K562 (cell line): ENCODE measurements at places on chromosomes 13 and 19. TPM values are rescaled to one million over a fixed set of nuclear protein-coding genes. Genes with fewer than 3 reads are reported as not detected.

GRCh38 chr19:2274931-2275535 lies 6.9 kb downstream of the PEAK3 start:
- H3K4me3 ChIP-seq: no peak overlapping the region
- no peak overlapping the region for H3K27ac ChIP-seq
- peak; percentile 59 for DNase-seq
- no peaks in the 10 kb centered on the region for H3K27me3 ChIP-seq
- peaks cover 10% of the 10 kb centered on the region for H3K4me1 ChIP-seq
- peaks cover 34% of the 10 kb centered on the region for H3K36me3 ChIP-seq

DNA sequence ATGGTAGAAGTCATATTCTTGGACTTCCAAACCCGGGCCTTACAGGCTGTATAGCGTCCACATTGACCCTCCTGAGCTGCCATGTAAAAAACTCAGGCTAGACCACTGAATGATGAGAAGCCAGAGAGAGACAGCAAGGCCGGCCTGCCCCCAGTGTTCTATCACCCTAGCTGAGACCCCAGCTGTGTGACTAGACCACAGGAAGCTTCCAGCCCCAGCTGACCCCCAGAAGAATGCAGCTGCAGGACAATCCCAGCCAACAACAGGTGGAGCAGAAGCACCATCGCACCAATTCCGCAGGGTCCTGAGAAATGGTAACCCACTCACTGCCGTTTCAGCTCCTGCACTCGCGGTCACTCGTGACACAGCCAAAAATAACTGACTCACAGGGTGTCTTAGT lies 2.9 kb upstream of the ATP11A start:
- no peak for DNase-seq
- H3K4me3 ChIP-seq: no peak overlapping the region
- H3K27ac ChIP-seq: no peak overlapping the region
- no peaks in the 10 kb centered on the region for H3K36me3 ChIP-seq
- peaks cover 9% of the 10 kb centered on the region; the same call in 2 of the 3 replicates for H3K4me1 ChIP-seq
- no peaks in the 10 kb centered on the region for H3K27me3 ChIP-seq

DNA sequence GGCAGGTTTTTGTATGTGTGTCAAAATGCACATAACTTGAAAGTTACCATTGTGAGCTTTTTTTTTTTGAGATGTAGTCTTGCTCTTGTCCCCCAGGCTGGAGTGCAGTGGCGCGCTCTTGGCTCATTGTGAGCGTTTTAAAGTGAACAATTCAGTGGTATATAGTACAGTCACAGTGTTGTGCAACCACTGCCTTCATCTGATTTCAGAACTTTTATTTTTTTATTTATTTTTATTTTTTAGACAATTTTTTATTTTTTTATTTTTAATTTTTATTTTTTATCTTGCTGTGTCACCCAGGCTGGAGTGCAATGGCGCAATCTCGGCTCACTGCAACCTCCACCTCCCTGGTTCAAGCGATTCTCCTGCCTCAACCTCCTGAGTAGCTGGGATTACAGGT lies 15.0 kb downstream of the SLC25A42 start:
- H3K27me3 ChIP-seq: no peaks in the 10 kb centered on the region
- no peak overlapping the region for H3K4me3 ChIP-seq
- DNase-seq: no peak

- H3K27me3 ChIP-seq: no peaks in the 10 kb centered on the region
- peaks cover 8% of the 10 kb centered on the region; the same call in 2 of the 3 replicates for H3K36me3 ChIP-seq
- no peak overlapping the region for H3K4me3 ChIP-seq
- H3K27ac ChIP-seq: no peak overlapping the region; the same call in 2 of the 3 replicates
Observed at GRCh38 chr19:18506101-18506930, 15.6 kb downstream of the ELL start.

GRCh38 chr19:33312065-33312464 lies 9.7 kb upstream of the CEBPA start:
- peaks cover 8% of the 10 kb centered on the region for H3K27me3 ChIP-seq
- H3K27ac ChIP-seq: no peak overlapping the region
- no peak for DNase-seq
- H3K36me3 ChIP-seq: no peaks in the 10 kb centered on the region

DNA sequence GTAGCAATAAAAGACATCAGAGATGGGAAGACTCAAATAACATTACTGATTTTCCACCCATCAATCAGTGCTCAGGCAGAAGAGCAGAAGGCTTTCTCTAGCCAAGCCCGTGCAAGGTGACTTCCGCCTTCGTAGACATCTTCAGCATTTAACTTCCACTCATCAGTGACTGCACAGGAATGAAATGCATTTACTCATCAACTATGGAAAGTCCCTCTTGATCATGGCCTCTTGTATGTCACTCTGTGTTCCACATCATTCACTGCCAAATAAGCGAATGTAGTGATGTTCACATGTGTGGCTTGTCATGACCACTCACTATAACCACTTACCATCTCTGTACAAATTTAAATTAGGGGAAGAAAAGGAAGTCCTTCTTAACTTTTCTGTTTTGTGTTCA lies 49.4 kb downstream of the SACS start:
- H3K27ac ChIP-seq: no peak overlapping the region
- peaks cover 11% of the 10 kb centered on the region; the same call in 2 of the 3 replicates for H3K27me3 ChIP-seq

- no peaks in the 10 kb centered on the region for H3K27me3 ChIP-seq
- peaks cover 67% of the 10 kb centered on the region for H3K36me3 ChIP-seq
- peaks cover 7% of the 10 kb centered on the region; the same call in 2 of the 3 replicates for H3K4me1 ChIP-seq
- H3K27ac ChIP-seq: no peak overlapping the region
- H3K4me3 ChIP-seq: no peak overlapping the region
Observed at GRCh38 chr19:49595819-49596404, 4.9 kb downstream of the PRR12 start.

- H3K4me1 ChIP-seq: no peaks in the 10 kb centered on the region
- H3K27ac ChIP-seq: no peak overlapping the region
- peaks cover 23% of the 10 kb centered on the region for H3K27me3 ChIP-seq
- H3K4me3 ChIP-seq: no peak overlapping the region
- DNase-seq: no peak
Observed at GRCh38 chr19:18603958-18604819, 2.4 kb downstream of the CRLF1 start.

DNA sequence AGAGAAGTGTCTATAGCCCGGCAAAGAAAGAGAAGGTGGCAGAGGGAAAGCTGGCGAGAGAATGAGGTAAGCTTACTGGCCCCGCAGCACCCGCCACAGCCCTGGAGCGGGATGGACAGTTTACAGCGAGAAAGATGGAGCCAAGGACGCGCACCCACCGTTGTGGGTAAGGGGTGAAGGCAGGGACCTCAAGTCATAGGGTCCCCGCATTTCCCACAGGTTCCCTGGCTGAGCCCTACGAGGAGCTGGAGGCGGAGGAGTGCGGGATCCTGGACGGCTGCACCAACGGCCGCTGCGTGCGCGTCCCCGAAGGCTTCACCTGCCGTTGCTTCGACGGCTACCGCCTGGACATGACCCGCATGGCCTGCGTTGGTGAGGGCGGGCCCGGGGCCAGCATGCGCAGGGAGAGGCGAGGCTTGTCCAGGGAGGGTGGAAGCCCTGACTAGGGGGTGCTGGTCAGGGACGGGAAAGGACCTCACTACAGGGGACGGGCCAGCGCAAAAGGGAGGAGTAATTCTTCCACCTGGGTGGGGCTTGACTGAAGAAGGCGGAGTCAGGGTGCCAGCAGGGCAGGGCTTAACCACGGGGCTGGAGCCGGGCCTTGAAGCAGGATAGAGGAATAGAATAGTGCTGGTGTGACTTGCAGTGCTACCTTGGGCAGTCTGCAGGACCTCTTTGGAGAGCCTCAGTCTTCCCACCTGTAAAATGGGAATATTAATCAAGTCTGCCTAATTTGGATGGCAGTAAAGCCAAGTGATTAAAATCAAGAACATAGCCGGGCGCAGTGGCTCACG lies 26.5 kb downstream of the LTBP4 start:
- no peak overlapping the region for H3K27ac ChIP-seq
- DNase-seq: peak; percentile 43
- no peaks in the 10 kb centered on the region for H3K27me3 ChIP-seq
- H3K4me3 ChIP-seq: no peak overlapping the region
- peaks cover 30% of the 10 kb centered on the region for H3K4me1 ChIP-seq

DNA sequence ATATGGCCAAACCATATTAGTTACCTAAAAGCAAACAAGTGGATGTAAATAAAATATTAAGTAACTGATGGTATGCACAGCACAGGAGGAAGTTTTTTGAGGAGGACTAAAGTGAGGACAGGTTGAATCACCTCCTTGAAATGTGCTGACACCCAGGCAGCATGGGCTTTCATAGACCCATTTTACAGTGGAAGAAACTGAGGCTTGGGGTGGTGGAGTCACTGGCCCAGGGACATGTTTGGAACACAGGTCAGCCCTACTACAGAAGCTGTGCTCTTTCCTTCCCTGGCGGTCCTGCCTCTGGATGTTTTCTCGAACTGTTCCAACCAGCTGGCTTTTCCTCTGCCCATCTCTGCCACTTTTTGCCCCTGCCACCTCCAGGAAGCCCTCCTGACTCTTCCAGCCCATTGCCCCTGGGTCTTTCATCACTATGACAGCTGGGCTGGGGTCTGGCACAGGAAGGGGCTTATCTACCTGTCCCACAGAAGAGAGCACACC lies 11.2 kb upstream of the PTPRS start:
- no peak for DNase-seq
- no peaks in the 10 kb centered on the region for H3K36me3 ChIP-seq
- no peaks in the 10 kb centered on the region for H3K4me1 ChIP-seq
- H3K4me3 ChIP-seq: no peak overlapping the region
- peaks cover 10% of the 10 kb centered on the region; the same call in 1 of the 2 replicates for H3K27me3 ChIP-seq
- no peak overlapping the region for H3K27ac ChIP-seq

- peaks cover 75% of the 10 kb centered on the region for H3K4me1 ChIP-seq
- H3K36me3 ChIP-seq: peaks cover 26% of the 10 kb centered on the region; the same call in 1 of the 3 replicates
- peak overlapping the region; percentile 89 for H3K4me3 ChIP-seq
- no peaks in the 10 kb centered on the region for H3K27me3 ChIP-seq
- no peak for DNase-seq
Observed at GRCh38 chr19:3604987-3605343, 1.7 kb downstream of the TBXA2R start.

DNA sequence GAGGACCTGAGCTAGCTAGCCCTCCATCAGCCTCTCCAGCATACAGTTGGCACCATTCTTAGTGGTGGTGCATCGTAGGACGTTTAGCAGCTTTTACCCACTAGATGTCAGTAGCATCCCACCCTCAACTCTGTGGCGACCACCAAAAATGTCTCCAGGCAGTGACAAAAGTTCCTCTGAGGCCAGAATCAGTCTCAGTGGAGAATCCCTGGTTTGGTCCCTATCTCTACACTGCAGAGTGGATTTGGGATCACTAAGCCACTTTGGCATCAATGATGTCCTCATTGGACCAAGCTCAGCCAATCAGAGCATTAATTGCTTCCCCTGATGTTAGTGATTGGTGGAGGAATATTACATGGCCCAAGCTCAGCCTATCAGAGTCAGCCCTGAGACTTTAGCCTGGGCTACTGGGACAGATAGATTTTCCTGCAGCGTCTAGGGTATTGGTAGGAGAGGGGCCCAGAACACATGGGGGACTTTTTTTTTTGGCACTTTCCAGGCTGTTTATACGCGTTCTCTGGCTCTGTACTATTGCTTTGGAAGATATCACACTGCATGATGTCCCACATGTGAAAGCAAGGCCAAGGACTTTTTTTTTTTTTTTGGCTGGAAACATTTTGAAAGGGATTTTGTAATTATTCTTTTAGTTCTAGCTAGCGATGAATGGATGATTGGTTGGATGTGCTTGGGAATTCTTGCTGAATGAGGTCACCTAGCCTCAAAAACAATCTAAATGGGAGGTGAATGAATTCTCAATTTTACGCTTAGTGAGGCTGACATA lies 7.0 kb downstream of the TMEM221 start:
- H3K4me3 ChIP-seq: no peak overlapping the region
- H3K4me1 ChIP-seq: no peaks in the 10 kb centered on the region
- no peak overlapping the region for H3K27ac ChIP-seq
- peak; percentile 38 for DNase-seq
- peaks cover 12% of the 10 kb centered on the region for H3K27me3 ChIP-seq

DNA sequence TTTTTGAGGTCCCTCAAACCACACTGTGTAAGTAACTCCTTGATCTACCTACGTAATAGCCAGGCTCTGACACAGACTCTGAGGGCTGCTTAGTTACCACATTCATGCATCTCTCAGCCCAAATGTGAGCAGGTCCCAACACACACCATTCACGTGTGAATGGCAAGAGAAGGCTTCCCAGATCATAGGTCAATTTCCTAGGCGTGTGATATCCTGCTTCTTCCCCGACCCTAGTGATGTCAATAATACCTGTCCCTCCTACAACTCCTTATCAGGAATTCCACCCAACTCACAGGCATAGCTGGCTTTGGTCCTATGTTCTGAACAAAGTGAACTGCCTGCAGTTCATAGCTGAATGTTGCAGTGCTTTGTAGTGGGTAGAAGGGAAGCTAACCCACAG lies 334.5 kb downstream of the RFC3 start:
- no peaks in the 10 kb centered on the region for H3K36me3 ChIP-seq
- H3K4me1 ChIP-seq: no peaks in the 10 kb centered on the region
- H3K4me3 ChIP-seq: no peak overlapping the region
- no peak overlapping the region for H3K27ac ChIP-seq
- DNase-seq: no peak

GRCh38 chr13:51286135-51287002 lies 53.1 kb upstream of the SERPINE3 start:
- H3K27ac ChIP-seq: no peak overlapping the region
- DNase-seq: peak; percentile 56
- H3K4me1 ChIP-seq: no peaks in the 10 kb centered on the region
- peaks cover 16% of the 10 kb centered on the region; the same call in 1 of the 2 replicates for H3K27me3 ChIP-seq
- H3K36me3 ChIP-seq: no peaks in the 10 kb centered on the region

ZNF492 gene
- total RNA-seq: 0.07 and 0.13 TPM in 2 replicates

FAM216B gene
- total RNA-seq: not detected in 2 replicates

RDH8 gene
- total RNA-seq: not detected in 2 replicates

HNRNPM gene
- 283 and 340 TPM in 2 replicates for total RNA-seq

IL11 gene
- not detected in 2 replicates for total RNA-seq

GTPBP3 gene
- 107 and 110 TPM in 2 replicates for total RNA-seq

DPF1 gene
- total RNA-seq: 5.7 and 6.2 TPM in 2 replicates

SIAH3 gene
- total RNA-seq: not detected in 2 replicates

TTYH1 gene
- total RNA-seq: not detected in 2 replicates

ZNF844 gene
- 2.9 and 3.4 TPM in 2 replicates for total RNA-seq
